Naive thymus-derived CD8-positive, alpha-beta T cell (primary cell): ENCODE measurements at places on chromosomes 7 and 10. TPM values are rescaled to one million over a fixed set of nuclear protein-coding genes. Genes with fewer than 3 reads are reported as not detected.

DNA sequence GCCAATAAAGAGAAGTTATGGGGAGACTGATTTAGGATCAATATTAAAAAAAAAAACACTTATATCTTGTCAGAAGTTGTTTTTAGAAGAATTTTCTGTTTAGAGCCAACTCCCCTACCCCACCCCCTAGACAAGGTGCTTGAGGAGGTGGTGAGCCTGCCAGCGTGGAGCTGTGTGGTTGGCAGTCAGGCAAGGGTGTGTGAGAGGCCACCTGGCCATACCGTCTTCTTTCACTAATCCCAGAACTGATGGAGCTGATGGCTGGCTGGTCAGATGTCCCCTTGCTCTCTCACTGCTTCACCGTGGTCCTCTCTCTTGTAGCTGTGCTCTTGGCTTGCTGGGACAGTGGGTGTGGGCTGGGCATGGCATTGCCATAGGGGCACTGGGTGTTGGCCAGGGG lies 34.3 kb downstream of the NACAD start:
- peaks cover 9% of the 10 kb centered on the region for H3K36me3 ChIP-seq
- peaks cover 81% of the 10 kb centered on the region for H3K4me1 ChIP-seq
- no peak for DNase-seq
- peak overlapping the region; percentile 68 for H3K27ac ChIP-seq
- no peaks in the 10 kb centered on the region for H3K27me3 ChIP-seq

GRCh38 chr10:23448802-23449570 lies 10.1 kb downstream of the OTUD1 start:
- peak overlapping the region; percentile 49 for H3K4me3 ChIP-seq
- H3K4me1 ChIP-seq: peaks cover 36% of the 10 kb centered on the region
- no peak for DNase-seq
- peaks cover 20% of the 10 kb centered on the region for H3K36me3 ChIP-seq
- H3K27me3 ChIP-seq: no peaks in the 10 kb centered on the region

The PCLO gene
- total RNA-seq: not detected

GRCh38 chr7:47027695-47028240 lies 554.1 kb downstream of the TNS3 start:
- no peak for DNase-seq
- no peak overlapping the region for H3K27ac ChIP-seq
- no peaks in the 10 kb centered on the region for H3K27me3 ChIP-seq
- no peak overlapping the region for H3K4me3 ChIP-seq
- H3K36me3 ChIP-seq: no peaks in the 10 kb centered on the region
- H3K4me1 ChIP-seq: no peaks in the 10 kb centered on the region

The SFTPA2 gene
- not detected for total RNA-seq

GRCh38 chr10:19579761-19580545 lies 236.3 kb upstream of the PLXDC2 start:
- no peaks in the 10 kb centered on the region for H3K4me1 ChIP-seq
- H3K36me3 ChIP-seq: no peaks in the 10 kb centered on the region
- DNase-seq: no peak
- H3K27me3 ChIP-seq: no peaks in the 10 kb centered on the region
- H3K27ac ChIP-seq: no peak overlapping the region

GRCh38 chr7:67406976-67407375 lies 410.3 kb downstream of the TYW1 start:
- H3K27ac ChIP-seq: no peak overlapping the region
- no peak for DNase-seq
- H3K4me1 ChIP-seq: no peaks in the 10 kb centered on the region
- H3K4me3 ChIP-seq: no peak overlapping the region

DNA sequence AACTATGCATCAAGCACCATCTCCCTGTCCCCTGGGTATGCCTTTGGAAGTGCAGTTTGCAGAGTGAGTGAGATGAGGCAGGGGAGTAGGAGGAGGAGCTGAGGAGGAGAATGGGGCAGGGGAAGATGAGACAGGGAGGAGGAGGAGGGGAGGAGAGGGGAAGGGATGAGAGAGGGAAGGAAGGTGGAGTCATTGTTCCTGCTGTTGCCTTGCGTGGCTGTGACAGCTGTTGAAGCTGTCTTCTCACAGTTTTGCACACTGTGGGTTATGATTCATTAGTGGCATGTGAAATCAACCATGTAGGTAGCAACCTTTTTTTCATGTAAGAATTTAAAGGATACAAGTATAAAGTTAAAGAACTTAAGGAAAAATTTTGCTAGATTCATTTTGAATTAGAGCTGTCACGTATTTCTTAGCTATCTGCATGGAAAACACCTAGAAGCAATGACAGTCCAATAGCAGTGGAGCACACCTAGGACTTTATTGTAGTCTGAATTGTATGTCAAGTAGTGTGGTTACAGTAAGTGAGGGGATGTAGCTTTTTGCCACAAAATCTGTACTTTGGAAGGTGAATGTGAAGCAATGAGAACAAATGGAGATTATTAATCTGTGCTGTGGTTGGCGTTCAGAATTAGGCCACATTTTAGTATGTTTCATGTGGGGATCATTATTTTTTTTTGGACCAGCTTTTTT lies 21.7 kb downstream of the CCM2 start:
- H3K36me3 ChIP-seq: no peaks in the 10 kb centered on the region
- peak overlapping the region; percentile 1 for H3K4me3 ChIP-seq
- no peaks in the 10 kb centered on the region for H3K27me3 ChIP-seq

The STN1 gene
- total RNA-seq: 41.9 TPM

DNA sequence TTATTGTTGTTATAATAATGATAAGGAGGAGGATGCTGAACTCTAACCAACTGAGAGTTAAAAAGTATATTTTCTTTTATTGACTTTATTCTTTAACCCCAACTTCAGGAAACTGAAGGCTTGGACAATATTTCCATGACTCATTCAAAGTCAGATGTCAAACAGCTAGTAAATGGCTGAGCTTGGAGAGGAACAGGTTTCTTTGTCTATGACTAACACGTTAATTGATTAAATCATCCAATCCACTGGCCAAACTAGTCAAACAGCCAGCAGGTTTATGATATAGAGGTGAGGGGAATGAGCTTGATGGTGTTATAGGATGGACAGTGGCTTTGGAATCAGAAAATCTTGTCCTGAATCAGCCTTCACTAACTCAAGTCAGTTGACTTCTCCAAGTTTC lies 119.1 kb upstream of the WDR11 start:
- H3K27me3 ChIP-seq: peaks cover 13% of the 10 kb centered on the region
- H3K4me3 ChIP-seq: no peak overlapping the region
- no peak overlapping the region for H3K27ac ChIP-seq
- H3K4me1 ChIP-seq: no peaks in the 10 kb centered on the region
- H3K36me3 ChIP-seq: no peaks in the 10 kb centered on the region

DNA sequence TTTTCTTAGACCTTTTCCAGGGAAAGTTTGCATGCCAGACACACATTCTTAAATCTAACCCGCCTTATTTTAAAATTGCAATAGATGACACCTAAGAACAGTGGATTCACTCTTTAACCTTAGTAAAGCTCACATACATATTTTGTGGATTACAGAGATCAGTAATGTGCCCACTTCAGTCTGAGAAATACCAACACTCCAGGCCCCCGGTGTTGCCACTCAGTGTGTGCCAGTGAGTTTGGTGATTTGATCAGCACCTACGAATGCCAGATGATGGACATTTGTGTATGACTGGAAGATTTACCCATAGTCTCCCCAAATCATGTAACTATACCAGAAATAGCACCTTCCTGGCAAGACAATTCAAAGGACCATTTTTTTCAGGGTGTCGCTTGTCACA lies 2.6 kb downstream of the LRRN3 start:
- H3K4me3 ChIP-seq: peak overlapping the region; percentile 97
- no peak for DNase-seq
- H3K36me3 ChIP-seq: peaks cover 16% of the 10 kb centered on the region
- no peaks in the 10 kb centered on the region for H3K27me3 ChIP-seq
- peaks cover 17% of the 10 kb centered on the region for H3K4me1 ChIP-seq

GRCh38 chr10:118751265-118751664 lies 3.5 kb downstream of the CACUL1 start:
- H3K4me1 ChIP-seq: peaks cover 73% of the 10 kb centered on the region
- H3K4me3 ChIP-seq: no peak overlapping the region
- no peak for DNase-seq
- peaks cover 21% of the 10 kb centered on the region for H3K36me3 ChIP-seq
- H3K27ac ChIP-seq: peak overlapping the region; percentile 72
- H3K27me3 ChIP-seq: no peaks in the 10 kb centered on the region

DNA sequence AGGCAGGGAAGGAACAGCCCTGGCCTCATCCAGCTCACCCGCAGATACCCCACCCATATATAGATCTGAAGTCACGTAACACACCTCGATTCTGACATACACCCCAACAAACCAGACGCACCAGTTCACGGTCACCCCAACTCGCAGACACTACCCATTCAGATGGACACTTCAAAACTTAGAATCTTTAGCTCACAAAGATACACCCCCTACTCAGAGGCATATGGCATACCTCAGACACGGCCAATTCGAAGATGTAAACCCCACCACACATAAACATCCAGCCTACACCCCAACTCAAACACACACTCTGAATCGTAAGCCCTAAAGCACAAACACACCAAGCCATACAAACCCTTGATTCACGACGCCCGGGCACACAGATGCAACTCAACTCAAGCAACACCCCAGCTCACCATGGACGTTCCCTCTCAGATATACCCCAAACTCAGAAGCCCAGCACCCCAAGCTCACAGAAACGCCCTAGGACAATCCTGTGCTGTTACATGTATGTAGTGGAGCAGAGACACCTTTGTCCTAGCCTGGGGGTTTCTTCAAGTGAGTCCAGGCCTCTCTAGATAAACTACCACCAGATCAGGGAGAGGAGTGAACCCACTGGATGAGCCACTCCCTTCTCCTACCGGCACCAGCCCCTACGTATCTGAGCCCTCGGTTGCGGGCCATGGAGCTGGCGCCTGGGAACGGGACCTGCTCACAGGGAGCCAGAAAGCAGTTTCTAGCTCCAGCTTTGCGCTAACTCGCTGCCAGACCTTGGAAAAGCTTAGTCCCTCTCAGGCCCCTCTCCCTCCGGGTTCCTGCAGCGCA lies 8.8 kb downstream of the PSD start:
- H3K4me1 ChIP-seq: peaks cover 36% of the 10 kb centered on the region
- peak overlapping the region; percentile 93 for H3K27ac ChIP-seq
- DNase-seq: no peak
- no peaks in the 10 kb centered on the region for H3K36me3 ChIP-seq

DNA sequence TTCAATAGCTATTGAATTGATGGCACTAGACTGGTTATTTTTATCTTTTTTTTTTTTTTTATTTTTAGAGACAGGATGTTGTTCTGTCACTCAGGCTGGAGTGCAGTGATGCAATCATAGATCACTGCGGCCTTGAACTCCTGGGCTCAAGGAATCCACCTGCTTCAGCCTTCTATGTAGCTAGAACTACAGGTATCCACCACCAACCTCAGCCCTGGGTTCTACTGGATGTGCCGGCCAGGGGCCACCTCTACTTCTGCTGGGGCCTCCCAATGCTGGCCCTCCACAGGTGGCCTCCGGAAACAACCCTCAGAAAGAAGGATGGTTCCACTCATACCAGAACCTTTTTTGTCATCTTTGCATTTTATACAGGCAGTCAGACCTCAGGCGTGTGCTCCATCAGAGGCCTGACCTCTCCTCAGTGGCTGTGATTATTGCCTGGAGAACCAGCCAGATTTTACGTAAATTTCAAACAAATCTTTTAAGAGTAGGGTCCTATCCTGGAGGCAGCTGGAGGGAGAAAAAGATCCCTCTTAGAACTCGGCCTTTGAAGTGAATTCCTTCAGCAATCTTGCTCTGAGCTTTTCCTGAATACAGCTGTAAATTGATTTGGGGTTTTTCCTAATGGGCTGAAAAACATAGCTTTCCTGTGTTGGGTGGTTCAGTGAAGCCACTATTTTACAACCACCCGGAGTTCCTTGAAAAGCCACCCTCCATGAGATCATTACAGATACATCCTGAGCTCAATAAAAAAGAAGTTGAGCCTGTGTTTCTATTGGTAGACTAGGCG lies 110.0 kb downstream of the SPAG6 start:
- H3K27me3 ChIP-seq: peaks cover 7% of the 10 kb centered on the region
- no peak for DNase-seq
- no peaks in the 10 kb centered on the region for H3K36me3 ChIP-seq
- H3K4me3 ChIP-seq: no peak overlapping the region
- H3K4me1 ChIP-seq: peaks cover 3% of the 10 kb centered on the region

DNA sequence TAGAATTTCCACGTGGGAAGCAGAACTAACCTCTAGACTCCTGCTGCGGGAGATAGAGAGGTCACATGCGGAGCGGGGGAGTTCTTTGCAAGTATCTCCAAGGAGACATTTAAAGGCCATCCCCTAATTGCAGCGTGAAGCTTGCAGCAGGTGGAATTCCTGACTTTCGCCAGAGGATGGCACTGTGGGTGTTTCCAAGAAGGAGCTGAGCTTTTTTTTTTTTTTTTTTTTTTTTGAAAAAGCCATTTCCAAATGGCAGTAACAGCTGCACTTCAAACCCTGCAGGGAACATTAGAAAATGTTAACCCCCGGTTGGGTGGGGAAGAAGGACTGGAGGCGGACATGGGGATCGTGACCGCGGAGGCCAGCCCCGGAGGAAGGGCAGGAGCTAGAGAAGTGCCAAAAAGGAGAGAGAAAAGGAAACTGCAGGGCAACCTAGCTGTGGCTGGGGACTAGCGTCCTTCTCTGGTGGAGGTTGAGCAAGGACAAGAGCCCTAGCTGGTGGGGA lies 487.7 kb downstream of the TYW1 start:
- DNase-seq: no peak
- peaks cover 8% of the 10 kb centered on the region for H3K4me1 ChIP-seq
- no peak overlapping the region for H3K4me3 ChIP-seq
- H3K27ac ChIP-seq: no peak overlapping the region

- H3K36me3 ChIP-seq: peaks cover 29% of the 10 kb centered on the region
- no peaks in the 10 kb centered on the region for H3K27me3 ChIP-seq
- peak overlapping the region; percentile 98 for H3K27ac ChIP-seq
- H3K4me3 ChIP-seq: peak overlapping the region; percentile 90
- no peak for DNase-seq
- H3K4me1 ChIP-seq: peaks cover 29% of the 10 kb centered on the region
Measured at GRCh38 chr10:6583447-6583846, 3.4 kb upstream of the PRKCQ start.

The MUC3A gene
- total RNA-seq: not detected

- H3K4me3 ChIP-seq: no peak overlapping the region
- H3K4me1 ChIP-seq: no peaks in the 10 kb centered on the region
- no peak for DNase-seq
- H3K36me3 ChIP-seq: no peaks in the 10 kb centered on the region
Measured at GRCh38 chr7:44154703-44155102, 13.6 kb upstream of the MYL7 start.

- H3K36me3 ChIP-seq: no peaks in the 10 kb centered on the region
- H3K4me3 ChIP-seq: no peak overlapping the region
- H3K4me1 ChIP-seq: peaks cover 9% of the 10 kb centered on the region
- no peak overlapping the region for H3K27ac ChIP-seq
- DNase-seq: no peak
Measured at GRCh38 chr10:103795634-103796270, 59.6 kb downstream of the SH3PXD2A start.

GRCh38 chr10:61452151-61452651 lies 980 bp downstream of the TMEM26 start:
- no peaks in the 10 kb centered on the region for H3K36me3 ChIP-seq
- H3K27ac ChIP-seq: no peak overlapping the region
- H3K27me3 ChIP-seq: peaks cover 41% of the 10 kb centered on the region
- no peaks in the 10 kb centered on the region for H3K4me1 ChIP-seq

The EIF5AL1 gene
- 0.65 TPM for total RNA-seq

- no peaks in the 10 kb centered on the region for H3K36me3 ChIP-seq
- peaks cover 5% of the 10 kb centered on the region for H3K27me3 ChIP-seq
- DNase-seq: no peak
- H3K4me1 ChIP-seq: peaks cover 69% of the 10 kb centered on the region
- H3K27ac ChIP-seq: peak overlapping the region; percentile 97
Measured at GRCh38 chr7:816751-817671, 15.3 kb upstream of the SUN1 start.

The STAMBPL1 gene
- 23.9 TPM for total RNA-seq
